ENCODE measurements at places on chromosomes 6 and 20.

DNA sequence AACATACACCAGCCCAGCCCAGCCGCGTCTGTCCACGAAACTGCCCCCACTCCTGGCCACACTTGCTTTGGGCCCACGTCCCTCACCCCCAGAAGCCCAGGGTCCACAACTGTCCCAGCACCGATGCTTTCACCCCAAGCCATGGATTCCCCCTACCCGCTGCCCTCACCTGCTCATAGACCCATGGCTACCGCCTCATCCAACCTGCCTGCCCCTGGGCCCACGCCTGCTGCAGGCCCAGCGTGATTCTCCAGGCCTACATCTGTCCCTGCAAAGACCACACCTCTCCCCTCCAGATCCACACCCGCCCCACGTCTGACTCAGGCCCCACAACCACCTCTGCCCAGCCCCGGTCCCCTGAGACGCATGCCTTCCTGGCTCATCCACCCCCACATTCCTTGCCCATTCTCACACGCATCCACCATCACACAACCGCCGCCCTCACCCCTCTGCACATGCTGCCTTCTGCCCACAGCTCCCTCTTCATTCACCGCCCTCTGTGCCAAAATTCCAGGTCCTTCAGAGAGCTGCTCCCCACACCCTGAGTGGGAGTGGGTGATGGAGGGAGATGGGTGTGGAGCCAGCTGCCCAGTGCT, 86.7 kb downstream of the GRM4 start:
- no peak for DNase-seq

- no peak for DNase-seq
Observed at GRCh38 chr6:30267423-30267822, 54.2 kb upstream of the TRIM26 start.

GRCh38 chr6:37783856-37784584, 35.5 kb upstream of the ZFAND3 start:
- no peak for DNase-seq

DNA sequence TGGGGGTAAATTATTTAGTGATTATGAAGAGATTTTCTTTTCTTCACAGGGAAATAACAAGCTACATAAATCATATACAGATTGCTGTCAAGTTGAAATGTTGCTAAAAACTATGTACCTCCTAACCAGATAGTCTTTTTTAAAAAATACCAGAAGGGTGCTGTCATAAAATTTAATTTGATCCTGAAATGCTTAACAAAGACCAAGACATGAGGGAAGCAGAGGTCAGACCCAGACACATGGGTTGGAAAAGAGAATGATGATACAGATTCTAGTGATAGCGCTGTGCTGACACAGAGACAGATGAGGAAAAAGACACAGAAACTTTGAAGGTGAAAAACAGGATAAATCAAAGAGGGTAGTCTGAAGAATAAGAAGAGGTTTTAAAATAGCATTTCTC, 573.1 kb downstream of the HACE1 start:
- DNase-seq = no peak

- DNase-seq = no peak
Observed at GRCh38 chr6:66232890-66233289, 525.9 kb upstream of the EYS start.

DNA sequence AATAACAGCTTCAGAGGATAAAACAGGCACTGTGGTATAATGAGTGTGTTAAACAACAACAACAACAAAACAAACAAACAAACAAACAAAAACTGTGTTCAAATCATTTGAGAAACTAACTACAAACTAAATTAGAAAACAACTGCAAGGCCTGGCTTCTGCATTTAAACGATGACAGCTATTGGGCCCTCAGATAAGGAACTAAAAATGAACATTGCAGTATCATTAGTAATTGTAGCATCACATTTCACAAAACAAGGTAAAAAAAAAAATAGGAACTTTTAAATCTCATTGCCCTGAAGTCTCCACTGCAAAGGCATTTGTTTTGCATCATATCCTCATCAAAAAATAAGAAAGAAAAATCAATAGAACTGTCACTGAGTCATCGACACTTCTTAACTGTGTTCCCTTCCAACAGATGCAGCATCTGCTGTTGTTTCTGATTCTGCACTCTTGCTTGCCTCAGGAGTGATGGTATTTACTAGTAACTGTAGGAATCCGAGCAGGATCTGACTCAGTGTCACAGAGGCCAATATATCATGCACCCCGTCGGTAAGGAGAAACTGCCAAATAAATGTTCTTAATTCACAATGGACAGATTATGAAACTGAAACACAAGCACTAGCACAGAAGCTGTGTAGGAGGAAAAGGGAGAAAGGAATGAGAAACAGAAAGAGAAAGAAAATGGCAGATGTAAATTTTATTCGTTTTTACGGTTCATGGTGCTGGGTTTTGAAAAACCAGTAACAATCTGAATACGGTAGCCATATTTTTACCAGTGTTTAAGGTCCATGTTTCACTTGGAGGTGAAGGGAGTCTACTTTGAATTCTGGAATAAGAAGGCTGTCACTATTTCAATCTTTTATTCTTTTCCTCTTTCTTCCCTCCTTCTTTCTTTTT, 365.7 kb upstream of the EPHA7 start:
- DNase-seq = no peak

DNA sequence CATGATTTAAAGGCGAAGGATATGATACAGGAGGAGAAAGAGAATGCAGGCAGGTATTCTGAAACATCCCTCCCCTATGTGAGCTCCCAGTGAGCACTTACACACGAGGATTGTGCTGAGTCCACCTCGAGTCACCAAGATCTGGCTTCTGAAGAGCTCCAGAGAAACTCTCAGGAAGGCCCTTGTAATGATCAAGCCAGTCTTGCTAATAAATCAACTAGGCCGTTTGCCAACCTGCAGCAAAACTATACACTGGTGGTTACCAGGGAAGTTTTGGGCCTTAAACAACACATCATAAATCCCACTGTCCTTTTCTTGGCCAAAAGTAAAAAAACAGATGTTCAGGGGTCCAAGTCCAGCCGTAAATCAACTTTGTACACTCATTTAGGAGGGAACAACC, 79.2 kb downstream of the STXBP5 start:
- DNase-seq = no peak

- no peak for DNase-seq
Observed at GRCh38 chr6:3697609-3698008, 53.9 kb downstream of the PXDC1 start.

GRCh38 chr6:12020187-12020791, 8.2 kb downstream of the HIVEP1 start:
- DNase-seq = no peak

- DNase-seq = no peak
Observed at GRCh38 chr20:20897145-20897544, 184.7 kb upstream of the RALGAPA2 start.

DNA sequence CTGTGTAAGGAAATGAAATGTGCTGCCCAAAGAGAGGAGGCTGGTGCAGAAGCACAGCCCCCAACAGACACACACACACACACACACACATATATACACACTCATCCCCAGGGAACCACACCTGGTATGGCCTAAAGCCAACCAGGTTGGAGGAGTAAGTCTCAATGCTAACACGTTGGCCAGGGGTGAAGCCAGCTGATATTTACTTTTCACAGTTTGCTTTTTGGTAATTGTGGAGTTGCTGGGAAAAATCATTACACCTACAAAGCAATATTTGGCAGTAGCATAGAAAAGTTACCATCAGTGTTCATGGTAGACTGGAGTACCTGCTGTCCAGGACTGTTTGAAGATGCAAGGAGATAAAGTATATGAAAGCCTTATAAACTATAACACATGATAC, 50.3 kb upstream of the NAA20 start:
- no peak for DNase-seq

GRCh38 chr6:160678230-160678629, 14.2 kb upstream of the LPA start:
- DNase-seq = no peak

DNA sequence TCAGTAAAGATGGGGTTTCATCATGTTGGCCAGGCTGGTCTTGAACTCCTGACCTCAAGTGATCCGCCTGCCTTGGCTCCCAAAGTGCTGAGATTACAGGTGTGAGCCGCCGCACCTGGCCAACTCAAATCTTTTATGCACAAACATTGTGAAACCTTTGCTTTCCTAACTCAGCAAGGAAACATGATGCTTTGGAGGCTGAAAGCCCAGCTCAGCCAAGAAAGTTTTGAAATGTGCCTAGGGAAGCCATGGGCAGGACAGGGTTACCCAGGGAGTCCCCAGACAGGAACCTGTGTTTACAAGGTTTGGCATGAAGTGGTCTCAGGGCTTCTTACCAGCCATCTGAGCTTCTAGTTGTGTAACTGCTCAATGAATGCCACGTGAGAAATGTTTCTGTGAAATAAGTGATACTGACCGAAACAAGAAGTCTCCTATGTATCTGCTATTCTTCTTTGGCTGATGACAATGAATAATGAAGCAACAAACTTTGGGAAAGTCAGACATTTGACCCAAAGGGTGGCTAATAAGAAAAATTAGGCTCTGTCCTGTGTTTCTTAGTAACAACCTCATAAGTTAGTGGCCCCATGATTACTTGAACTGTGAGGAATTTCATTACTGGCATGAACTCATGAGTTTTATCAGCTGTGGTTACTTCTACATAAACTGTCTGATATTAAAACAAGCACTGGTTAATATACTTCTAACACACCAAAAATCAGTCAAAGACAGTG, 163.5 kb downstream of the KIF6 start:
- DNase-seq = no peak

- DNase-seq = no peak
Observed at GRCh38 chr6:90895299-90896074, 308.6 kb upstream of the MAP3K7 start.

DNA sequence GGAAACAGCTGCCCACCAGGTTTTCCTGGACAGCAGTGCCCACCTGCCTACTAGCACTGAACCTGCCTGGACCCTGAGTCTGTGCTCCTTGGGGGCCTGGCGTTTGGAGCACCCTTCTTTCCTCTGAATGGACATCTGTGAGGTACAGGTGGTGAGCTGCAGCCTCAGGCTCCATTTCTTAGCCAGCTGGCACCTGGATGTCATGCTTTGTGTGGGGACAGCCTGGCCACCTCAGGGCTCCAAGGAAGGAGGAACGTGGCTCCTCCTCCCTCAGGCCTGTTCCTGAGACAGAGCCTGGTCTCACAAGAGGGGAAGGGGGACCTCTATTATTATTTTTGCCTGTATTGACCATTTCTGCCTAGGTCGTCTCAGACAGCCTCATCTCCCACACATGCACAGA, 8.1 kb downstream of the TMEM151B start:
- no peak for DNase-seq

- DNase-seq = no peak
Observed at GRCh38 chr6:27679308-27679963, 206.5 kb upstream of the ZNF184 start.

- no peak for DNase-seq
Observed at GRCh38 chr6:106252687-106253086, 72.9 kb downstream of the ATG5 start.

GRCh38 chr20:2416541-2417212, 36.0 kb downstream of the TGM6 start:
- no peak for DNase-seq

- no peak for DNase-seq
Observed at GRCh38 chr6:98695091-98695801, 139.1 kb upstream of the POU3F2 start.

- DNase-seq = no peak
Observed at GRCh38 chr6:36673882-36674281, 4.6 kb upstream of the CDKN1A start.

DNA sequence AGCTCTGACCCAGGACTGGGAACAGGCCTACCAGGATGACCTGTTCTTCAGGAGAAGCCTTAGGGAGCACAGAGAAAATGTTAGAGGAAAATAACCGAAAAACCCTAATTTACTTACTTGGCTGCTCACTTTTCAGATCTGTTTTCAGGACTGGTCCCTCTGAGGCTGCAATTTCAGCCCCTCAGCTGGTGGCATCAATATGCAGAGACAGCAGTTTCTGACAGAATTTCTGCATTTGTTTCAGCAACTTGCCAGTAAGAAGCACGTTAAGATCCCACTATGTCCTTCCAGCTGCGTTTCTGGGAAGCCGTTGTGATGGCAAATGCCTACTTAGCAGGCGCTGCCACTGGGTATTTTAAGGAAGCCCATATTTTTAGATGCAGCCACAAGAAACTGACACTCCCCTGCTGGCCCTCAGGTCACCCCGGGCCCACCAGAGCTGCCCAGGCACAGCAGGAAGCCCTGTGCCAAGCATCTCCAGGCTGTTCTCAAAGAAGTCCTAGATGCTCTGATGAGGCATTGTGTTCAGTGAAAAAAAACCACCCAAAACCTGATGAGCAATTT, 7.5 kb downstream of the YTHDF1 start:
- DNase-seq = no peak

- DNase-seq = no peak
Observed at GRCh38 chr6:122780114-122780513, 598 bp downstream of the FABP7 start.

DNA sequence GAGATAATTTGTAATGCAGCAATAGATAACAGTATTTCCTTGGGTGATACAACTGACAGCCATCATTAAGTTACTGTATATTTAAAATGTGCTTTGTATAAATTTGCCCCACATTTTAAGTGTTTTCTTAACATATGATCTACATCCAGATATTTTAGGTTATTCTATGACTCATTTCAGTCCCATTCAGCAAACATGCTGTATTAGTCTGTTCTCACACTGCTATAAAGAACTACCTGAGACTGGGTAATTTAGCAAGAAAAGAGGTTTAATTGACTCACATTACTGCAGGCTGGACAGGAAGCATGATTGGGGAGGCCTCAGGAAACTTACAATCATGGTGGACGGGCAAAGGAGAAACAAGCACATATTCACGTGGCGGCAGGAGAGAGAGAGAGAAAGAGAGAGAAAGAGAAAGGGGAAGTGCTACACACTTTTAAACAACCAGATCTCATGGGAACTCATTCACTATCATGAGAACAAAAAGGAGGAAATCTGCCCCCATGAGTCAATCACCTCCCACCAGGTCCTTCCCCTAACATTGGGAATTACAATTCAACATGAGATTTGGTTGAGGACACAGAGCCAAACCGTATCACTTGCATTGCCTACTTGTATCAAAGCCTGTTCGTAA, 9.6 kb upstream of the CHD6 start:
- DNase-seq = no peak

DNA sequence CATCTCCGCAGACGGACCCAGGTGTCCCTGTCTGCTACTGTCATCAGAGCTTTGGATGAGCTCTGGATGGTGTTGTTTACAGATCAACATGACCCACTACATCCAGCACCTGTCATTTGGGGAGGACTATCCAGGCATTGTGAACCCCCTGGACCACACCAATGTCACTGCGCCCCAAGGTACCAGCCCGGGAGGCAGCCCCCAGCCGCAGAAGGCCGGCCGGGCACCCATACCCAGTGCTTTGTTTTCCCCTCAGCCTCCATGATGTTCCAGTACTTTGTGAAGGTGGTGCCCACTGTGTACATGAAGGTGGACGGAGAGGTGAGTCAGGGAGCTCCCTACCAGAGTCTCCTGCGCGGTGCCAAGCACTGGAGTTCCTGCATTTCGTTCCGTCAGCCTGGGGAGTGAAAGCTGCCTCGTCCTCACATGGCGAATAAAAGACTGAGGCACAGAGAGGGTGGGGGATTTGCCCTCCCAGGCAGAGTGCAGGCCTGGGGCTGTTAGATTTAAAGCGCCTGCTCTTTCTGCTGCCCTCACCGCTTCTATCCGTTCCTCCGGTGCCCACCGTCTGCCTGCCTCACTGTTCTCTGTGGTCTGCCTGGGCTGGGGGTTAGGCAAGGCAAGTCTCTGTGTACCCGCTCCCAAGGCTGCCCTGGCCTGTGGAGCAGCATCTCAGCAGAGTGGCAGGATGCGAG, 14.2 kb downstream of the ERGIC3 start:
- no peak for DNase-seq

GRCh38 chr6:99530627-99531026, 15.4 kb upstream of the USP45 start:
- no peak for DNase-seq

- DNase-seq = peak; percentile 27
Observed at GRCh38 chr20:47493175-47493962, 8.3 kb upstream of the NCOA3 start.
